ENCODE measurements at places on chromosomes 13 and 19.

DNA sequence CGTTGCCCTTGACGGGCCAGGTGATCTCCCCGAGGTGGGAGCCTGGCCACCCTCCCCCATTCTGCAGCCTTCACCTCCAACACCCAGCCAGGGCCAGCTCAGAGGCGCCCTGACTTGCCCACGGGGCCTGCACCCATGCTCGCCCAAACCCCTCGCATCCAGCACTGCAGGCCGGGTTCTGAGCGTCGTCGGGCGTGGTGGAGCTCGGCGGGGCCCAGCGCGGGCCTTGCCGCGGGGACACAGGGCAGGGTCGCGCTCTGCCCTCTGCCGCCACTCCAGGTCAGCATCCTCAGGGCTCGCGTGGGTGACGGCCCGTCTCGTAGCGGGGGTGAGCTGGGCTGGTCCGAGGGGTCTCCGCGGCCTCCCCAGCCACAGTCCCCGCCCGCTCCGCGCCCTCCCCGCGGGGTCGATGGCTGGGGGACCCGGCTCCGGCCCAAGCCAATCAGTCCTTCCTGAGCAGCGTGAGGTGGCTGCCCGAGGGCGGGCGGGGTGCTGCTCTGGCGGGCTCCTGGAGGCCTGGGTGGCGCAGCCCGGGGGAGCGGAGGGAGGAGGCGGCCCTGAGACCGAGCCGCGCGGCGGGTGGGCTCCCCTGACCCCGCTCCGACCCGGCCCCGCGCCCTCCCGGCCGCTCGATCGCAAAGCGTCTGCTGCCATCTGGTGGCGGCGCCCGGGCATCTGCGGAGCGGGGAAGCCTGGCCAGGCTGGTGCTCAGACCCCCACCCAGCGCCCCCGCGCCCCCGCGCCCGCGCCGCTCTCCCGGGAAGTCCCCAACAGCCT is 61.4 kb downstream of the CCNE1 start:
- peak; percentile 28 for DNase-seq

- DNase-seq: no peak
Observed at GRCh38 chr13:92984151-92984550, 242.5 kb upstream of the GPC6 start.

DNA sequence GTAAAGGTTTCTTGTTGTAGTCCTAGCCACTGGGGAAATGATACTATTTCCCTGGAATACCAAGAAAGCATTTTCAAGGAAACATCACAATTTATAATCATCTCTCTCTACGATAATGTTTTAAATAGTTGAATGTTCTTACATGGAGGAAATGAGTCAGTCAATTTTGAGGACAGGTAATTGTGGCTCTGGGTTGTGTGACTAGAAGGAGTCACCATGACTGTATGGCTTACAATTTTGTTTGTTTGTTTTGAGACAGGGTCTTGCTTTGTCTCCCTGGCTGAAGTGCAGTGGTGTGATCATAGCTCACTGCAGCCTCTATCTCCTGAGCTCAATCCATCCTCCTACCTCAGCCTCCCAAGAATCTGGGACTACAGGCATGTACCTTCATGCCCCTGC is 47.4 kb downstream of the COG3 start:
- no peak for DNase-seq

GRCh38 chr19:35851213-35852028 is 883 bp downstream of the NPHS1 start:
- no peak for DNase-seq

DNA sequence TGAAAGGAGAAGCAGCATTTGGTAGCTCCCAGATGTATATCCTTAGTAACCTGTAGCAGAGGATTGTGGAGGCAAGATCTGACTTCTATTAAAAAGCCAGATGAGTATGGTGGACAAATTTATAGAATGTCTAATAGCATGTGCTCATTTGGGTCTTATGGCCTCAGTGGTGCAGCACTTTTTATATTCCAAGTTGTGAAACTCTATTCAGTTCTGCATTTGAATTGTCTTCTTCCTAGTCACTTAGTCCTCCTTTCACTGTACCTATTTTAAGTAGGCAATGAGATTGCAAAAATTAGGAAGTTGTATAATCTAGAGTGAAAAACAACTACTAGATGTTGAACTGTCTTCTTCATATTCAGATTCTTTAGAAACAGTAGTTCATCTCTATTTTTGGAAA is 412.5 kb upstream of the PCDH9 start:
- DNase-seq: no peak

- DNase-seq: no peak
Observed at GRCh38 chr19:47093841-47094240, 19.7 kb downstream of the ZC3H4 start.

DNA sequence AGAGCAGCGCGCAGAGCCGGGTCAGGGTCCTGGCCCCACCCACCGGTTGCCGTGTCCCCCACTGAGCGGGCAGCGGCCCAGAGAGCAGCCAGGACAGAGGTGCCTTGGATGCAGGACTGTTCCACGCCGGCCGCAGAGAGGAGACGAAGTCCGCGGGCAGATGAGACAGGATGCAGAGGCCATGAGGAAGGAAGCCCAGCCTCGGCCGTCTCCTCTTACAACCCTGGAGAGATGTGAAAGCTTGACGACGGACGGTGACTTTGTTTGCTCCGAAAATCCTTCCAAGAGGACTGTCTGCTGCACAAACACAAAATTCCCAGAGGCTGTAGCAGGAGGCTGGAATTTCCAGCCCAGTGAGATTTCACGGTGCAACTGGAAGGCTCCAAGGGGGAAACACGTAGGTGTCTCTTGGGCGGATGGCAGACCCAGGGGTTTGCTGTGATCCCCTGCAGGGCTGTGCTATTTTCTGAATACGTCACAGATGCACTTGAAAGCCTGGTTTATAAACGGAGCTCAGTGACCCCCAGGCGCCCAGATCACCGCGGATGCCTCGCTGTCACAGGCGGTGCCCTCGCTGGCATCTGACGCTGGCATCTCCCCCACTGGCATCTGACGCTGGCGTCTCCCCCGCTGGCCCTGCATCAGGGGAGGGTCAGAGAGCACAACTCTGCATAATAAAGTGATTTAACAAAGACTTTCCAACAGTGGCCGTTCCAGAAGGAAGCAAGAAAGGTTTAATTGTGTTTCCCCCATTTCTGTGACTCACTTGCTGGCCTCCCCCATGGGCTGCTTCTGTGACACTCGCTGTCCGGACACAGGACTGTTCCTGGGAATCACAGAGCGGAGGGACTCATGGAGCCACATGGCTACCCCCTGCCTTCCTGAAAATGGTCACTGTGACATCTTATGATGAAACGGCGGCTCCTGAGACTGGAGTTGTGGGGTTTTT is 62.0 kb upstream of the C13orf46 start:
- no peak for DNase-seq

- no peak for DNase-seq
Observed at GRCh38 chr13:39655041-39655568, 357 bp upstream of the COG6 start.

GRCh38 chr13:49329831-49330545 is 82.3 kb downstream of the CDADC1 start:
- DNase-seq: no peak

- DNase-seq: no peak
Observed at GRCh38 chr13:46995874-46996273, 99.0 kb upstream of the HTR2A start.

DNA sequence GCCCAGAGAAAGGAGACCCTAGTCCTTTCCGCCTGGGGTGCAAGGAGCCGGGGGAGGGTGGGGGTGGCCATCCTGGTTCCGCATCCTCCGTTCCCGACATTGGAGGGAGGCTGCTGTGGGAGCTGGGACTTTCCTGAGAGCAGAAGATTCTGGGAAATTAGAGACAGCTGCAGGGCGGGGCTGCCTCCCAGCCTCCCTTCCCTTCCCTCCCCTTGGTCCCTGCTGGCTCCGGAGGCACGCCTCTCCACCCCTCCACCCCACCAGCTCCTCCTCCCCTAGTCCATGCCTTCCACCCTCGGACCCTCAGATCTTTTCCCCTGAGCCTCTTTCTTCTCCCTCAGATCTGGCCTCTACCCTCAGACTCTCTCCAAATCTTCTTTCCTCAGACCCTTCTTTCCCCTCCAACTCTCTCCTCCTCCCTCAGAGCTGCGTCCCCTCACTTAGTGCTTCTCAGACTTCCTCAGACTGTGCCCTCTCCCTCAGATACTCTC is 3.1 kb upstream of the BCL3 start:
- DNase-seq: peak; percentile 88

DNA sequence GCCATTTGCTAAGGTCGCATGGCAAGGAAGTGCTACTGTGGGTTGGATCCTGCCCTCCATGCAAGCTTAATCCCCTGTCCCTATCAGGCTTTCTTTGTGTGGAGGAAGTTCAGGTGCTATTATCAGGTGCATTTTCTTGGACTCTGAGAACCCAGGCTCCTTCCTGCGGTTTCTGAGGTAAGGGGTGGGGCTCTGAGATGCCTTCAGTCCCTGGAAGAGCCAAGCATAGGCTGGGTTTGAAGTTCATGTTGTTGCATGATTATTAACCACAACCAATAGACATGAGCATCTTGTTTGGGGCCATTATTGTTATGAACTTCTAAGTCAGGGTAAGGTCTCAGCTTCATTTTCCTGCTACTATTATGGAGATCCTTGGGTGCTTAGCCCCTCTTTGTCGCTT is 109.5 kb downstream of the NALCN start:
- no peak for DNase-seq

GRCh38 chr13:79541426-79542049 is 60.6 kb downstream of the NDFIP2 start:
- peak; percentile 58 for DNase-seq

DNA sequence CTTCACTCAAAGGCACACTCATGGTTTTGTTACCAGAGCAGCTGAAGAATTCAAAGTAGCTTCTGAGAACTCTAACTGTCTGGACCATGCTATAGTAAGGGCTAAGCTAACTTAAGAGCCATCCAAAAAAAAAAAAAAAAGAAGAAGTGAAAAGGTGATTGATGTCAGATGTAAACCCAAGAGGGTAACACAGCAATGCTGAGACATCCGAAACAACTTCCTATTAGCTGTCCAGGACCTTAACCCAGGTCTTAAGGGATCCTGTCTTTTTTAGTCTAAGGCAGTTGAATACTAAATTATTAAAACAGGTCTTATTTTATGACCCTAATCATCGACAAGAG is 11.2 kb upstream of the RAB20 start:
- no peak for DNase-seq

- peak; percentile 54 for DNase-seq
Observed at GRCh38 chr13:39938596-39938995, 283.1 kb downstream of the COG6 start.

DNA sequence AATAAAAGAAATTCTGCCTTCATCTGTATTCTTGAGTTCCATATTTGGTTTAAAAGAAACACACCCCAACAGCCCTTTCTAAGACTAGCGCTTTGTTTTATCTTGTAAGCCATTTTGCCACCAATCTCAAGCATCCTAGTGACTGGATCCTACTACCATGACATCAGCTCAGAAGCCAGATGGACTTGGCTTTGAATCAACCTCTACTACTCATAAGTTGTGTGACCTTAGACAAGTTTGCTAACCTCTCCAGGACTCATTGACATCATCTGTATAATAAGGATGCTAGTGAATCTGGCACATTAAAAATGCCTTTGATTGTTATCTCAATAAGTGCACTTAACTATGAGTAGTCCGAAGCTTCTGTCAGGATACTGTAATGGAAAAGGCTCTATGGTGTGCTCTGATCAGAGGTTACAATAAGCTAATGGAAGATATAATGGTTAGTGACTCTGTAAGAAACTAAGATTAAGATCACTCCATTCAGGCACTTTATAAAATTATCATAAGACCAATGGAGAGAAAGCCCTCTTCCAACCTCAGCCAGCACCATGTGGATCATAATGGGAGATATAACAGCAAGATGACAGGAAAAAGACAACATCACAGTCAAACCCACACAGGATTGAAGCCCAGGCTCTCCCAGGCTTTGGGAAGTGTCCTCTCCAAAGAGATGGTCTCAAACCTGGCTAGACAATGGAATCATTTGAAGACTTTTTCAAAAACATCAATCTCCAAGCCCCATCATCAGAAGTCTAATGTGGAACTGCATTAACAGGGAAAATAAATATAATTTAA is 180.6 kb upstream of the MIR17HG start:
- DNase-seq: no peak

DNA sequence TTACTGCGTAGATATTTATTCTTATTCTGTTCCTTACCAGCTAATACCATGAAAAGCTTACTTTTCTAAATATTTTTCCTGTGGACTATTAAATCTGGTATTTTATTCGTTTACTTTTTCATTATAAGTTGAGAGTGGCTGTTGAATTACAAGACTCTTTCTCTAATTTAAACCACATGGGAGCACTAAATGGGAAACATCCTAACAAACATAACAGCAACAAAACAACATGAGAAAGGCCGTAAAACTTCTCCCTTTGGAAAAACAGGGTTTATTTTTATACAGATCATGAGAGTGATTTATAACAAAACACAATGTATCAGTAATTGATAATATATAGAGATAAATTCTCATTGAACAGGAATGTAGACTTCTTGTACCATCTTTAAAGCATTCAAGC is 1592.1 kb downstream of the EFNB2 start:
- no peak for DNase-seq

GRCh38 chr13:110628477-110628793 is 13.1 kb downstream of the NAXD start:
- DNase-seq: no peak

GRCh38 chr13:81658598-81659370 is 1317.9 kb upstream of the SPRY2 start:
- no peak for DNase-seq

DNA sequence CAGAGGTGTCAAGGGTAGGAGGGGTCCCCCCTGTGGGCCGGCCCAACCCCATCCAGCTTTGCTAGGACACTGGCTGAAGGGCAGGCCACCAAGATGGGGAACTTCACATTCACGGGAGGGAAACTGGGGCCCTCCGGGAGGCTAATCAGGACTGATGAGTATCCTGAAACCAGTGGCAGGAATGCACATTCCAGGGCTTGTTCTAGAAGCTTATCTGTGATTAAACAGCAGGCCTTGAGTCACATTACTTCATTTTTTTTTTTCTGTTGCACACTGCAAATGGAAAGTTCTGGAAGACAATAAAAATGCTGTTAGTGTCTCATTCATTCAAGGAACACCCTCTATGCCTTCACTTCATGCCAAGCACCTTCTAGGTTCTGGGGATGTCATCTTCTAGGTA is 15.5 kb upstream of the SIGLEC11 start:
- DNase-seq: no peak

GRCh38 chr13:30065181-30065580 is 214.8 kb upstream of the UBL3 start:
- no peak for DNase-seq

GRCh38 chr13:110166598-110166997 is 140.4 kb downstream of the COL4A1 start:
- no peak for DNase-seq

- DNase-seq: no peak
Observed at GRCh38 chr13:38850868-38851626, 139.6 kb downstream of the STOML3 start.

- no peak for DNase-seq
Observed at GRCh38 chr13:46310066-46310465, 77.0 kb downstream of the RUBCNL start.

- no peak for DNase-seq
Observed at GRCh38 chr19:30332445-30333234, 39.5 kb upstream of the ZNF536 start.

Measured in fibroblast of skin of right quadriceps (primary cell).